ENCODE measurements at places on chromosomes 2 and 18.
A peak's percentile ranks its signal among the peaks of the same experiment; 100 is the strongest.

DNA sequence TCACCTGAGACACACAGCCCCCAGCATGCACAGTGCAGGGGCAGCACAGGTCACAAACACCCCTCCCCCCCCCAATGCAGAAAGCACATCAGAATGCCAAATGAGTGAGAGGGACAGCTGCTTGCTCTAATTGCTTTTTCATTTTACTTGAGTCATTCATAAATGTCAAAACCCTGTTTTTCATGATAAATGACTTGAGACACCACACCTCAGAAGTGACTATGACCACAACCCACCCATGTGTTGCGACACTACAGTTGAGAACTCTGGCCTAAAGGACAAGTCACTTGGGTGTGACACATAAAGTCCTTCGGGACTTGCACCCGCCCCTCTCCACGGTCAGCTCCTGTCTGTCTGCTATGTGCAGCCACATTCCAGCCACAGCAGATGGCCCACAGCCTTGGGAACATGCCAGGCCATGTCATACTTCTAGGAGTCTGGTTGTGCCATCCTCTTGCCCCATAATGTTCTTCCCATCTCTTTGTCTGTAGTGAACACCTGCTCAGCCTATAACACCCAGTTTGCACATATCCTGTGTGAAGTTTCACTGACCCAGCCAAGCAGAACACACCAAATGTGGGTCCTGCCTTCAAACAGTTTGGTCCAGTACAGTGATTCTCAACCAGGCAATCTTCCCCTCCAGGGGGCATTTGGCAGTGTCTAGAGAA, 30.2 kb upstream of the RIOK3 start:
- DNase-seq: peak; percentile 78

- DNase-seq: no peak
These were observed 3.3 kb upstream of the SRSF7 start for GRCh38 chr2:38754506-38754905.

DNA sequence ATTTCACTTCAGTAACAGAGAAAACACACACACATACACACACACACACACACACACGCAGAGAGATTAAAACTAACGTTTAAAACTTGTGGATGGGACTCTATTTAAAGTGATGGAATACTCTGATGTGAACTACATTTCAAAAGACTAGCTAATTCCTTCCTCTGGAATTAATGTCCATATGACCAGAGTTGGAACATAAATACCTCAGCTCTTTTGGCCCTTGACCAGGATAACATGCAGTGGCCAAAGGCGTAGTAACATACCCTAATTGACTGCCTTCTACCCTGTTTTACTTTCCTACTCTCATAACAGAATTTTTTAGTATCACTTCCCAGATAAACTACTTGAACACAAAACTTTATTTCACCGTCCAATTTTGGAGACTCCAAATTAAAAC, 671.3 kb upstream of the CHAC2 start:
- no peak for DNase-seq

DNA sequence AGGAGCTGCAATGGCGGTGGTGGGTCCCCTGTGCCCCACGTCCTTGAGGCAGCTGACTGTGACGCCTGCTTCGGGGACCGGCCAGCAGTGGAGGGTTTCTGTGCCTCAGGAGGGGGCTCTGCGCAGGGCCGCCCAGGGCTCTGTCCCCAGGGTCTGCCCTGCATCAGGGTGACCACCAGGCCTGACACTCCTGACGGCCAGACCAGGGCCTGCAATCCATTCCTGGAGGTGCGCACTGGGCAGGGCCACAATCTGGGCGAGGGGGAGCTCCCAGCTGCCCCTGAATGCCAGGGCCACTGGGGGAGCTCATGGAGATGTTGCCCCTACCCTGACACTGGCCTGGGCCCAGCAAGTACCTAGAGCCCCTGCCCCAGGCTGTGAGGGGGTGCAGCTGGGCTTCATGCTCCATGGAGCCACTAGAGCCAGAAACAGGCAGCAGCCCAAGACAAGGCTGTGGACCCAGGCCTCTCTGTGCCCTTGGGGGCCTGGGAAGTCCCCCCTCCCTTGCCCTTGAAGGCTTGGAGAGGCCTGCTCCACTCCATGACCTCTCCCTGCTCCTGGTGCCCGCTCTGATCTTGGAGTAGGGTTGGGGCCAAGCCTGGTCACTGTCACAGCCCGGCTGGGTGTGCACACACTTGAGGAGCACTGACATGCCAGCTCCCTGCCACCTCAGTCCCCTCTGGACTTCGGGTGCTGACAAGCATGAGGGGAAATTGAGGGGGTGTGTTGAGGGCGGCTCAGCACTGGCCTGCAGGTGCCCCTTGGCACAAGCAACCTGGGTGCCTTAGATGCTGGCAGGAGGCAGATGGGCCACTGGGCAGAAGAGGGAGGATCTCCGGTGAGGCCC, 55.9 kb downstream of the LDAH start:
- no peak for DNase-seq

DNA sequence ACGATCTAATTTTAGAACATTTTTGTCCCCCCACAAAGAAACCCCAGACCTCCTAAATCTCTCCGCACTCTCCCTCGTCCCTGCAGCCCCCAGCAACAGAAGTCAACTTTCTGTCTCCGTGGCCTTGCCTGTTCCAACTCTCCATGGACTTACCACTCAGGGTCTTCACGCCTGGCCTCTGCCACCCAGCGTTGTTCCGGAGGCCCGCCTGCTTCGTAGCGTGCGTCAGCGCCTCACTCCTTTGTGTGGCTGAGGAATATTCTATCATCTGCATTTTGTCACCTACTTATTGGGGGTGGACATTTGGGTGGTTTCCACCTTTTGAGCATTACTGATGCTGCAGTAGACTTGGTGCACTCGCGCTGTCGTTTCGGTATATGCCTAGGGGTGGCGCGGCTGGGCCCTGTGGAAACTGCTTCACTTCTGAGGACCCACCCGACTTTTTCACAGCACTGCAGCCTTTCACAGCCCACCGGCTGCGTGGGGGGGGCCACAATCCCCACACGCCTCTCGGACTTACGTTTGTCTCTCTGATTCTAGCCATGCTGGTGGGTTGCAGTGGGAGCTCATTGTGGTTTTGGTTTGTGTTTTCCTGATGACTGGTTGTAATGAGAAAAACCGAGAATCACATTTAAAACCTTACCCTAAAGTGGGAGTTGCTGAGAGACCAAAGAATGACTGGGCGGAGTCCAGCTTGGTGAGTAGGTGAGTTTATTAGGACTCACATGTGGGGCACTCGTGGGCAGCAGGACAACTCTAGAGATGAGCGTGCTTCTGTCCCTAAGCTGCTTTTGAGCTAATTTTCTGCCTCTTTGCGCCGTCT, 1.4 kb upstream of the HSBP1L1 start:
- DNase-seq: no peak

DNA sequence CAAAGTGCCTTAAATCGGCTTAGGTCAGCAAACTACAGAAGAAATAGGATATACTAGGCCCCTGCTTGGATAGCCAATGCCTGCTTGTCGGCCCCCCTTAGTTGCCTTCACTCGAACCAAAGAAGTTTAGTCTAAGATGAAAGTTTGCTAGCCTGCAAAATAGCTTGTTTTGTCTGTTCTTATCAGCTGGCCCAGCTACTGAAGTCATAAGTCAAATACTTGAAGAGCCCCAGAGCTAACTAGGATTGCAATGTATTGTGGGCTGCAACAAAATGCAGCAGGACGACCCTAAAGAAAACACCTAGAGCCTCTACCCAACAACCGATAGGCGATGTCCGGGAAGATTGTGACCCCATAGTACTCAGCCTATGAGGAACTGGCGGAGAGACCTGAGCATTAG, 183.5 kb upstream of the HS6ST1 start:
- DNase-seq: no peak

GRCh38 chr2:232600053-232600773, 33.2 kb upstream of the EFHD1 start:
- DNase-seq: no peak

DNA sequence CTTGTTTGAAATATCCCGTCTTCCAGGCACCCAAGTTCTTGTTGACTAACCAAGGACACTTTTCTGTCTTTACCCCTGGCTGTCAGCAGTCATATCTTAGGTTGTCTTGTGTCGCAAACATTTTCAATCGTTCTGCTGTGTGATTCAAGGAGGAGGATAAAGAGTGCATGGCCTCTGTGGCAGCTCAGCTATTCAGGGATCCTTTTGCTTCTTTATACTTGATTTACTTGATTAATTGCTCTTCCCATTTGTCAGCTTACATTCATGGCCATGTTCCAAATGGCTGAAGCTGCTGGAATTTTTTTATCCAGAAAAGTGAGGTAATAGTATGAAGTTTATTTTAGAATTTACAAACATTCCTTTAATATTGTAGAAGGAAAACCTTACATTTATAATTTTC, 97.3 kb upstream of the FZD5 start:
- DNase-seq: no peak

GRCh38 chr2:170501421-170502043, 213.6 kb upstream of the SP5 start:
- DNase-seq: no peak

DNA sequence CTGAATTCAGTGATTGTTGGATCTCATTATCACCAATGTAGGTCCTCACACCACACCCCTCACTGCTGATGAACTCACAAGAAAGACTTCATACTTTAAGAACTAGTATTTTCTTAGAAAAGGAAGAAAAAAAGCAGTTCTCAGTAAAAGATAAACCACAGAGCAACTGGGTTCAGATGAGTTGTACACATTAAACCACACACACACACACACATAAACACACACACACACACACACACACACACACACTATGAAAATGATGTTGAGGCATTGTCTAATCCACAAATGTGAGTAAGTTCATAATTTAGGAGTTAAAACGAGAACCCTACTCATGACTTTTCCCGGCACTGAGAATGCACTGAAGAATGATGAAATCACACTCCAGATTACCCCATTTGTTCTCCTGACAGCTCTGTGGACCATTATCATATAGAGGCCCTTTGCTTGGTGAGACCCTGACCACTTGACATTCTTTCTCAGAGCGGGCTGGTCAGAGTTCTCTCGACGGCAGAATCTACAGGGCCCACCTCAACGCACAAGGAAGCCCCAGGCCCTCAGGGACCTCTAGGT, 106.2 kb downstream of the BCL2 start:
- DNase-seq: no peak

GRCh38 chr2:62801110-62801509, 95.6 kb downstream of the EHBP1 start:
- DNase-seq: no peak

GRCh38 chr2:14750433-14750832, 117.9 kb downstream of the LRATD1 start:
- DNase-seq: no peak

DNA sequence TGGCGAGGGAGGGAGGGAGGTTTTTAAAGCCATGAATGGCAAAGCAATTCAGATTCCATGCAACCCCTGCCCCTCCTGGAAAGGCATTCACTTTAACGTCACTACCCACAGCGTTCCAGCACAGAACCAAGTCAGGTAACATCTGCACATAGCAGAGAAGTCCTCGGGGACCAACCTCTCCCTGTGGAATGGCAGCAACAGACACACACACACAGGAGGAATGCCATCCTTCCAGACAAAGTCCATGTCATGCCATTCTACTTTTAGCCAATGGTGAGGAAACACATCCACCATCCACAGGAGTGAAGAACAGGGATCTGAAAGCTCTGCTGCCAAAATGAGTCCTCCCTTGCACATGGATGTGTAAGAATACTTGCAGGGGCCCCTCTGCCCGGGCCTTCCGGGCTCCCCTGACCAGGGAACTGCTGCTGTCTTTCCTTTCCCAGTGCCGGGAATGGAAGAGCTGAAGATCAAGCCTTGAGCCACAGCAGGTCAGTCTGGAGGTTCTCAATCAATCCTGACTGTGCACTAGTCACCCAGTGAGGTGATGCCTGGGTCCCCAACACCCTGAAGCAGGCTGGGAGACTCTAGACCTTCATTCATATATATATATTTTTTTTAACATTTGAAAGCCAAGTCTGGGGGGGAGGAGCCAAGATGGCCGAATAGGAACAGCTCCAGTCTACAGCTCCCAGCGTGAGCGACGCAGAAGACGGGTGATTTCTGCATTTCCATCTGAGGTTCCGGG, 63.7 kb downstream of the UXS1 start:
- no peak for DNase-seq

DNA sequence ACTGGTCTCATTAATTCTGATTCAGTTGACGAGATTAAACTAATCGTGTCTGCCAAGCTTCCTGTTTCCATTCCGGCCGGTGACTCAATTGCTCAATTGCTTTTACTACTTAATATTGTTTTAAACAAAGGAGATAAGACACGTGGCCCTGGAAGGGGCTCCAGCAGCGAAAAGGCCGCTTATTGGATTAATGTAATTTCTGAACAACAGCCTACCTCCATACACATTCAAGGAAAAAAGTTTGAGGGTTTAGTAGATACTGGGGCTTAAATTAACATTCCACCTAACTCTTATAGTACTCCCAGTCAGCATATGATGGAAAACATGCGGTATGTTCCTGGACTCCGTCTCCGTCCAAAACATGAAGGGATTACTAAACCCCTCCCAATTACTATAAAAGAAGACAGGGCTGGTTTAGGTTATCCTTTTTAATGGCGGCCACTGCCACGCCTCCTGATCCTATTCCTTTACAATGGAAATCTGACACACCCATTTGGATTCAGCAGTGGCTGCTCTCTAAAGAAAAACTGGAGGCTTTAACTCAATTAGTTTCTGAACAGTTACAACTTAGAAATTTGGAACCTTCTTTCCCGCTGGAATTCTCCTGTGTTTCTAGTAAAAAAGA, 27.1 kb downstream of the VPS54 start:
- DNase-seq: no peak

GRCh38 chr2:117308861-117309770, 505.4 kb upstream of the DDX18 start:
- peak; percentile 19 for DNase-seq

DNA sequence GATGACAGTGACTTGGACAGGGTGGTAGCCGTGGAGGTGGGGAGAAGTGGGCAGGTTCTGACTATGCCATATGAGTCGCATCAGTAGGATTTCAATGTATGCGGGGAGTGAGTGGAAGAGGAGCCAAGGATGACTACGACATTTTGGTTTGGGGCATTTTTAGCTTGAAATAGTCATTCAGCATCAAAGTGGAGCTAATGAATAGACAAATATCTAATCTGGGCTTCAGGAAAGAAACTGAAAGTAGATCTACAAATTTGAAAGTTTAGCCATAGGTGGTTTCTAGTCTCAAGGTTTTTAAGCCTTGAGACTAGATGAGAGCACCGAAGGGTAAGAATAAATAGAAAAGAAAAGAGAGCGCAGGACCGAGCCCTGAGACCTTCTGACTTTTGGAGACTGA, 58.3 kb downstream of the FEZ2 start:
- no peak for DNase-seq

- peak; percentile 16 for DNase-seq
These were observed 14.4 kb upstream of the RAB17 start for GRCh38 chr2:237604960-237605359.

GRCh38 chr2:239919774-239920692, 105.1 kb downstream of the NDUFA10 start:
- DNase-seq: no peak

GRCh38 chr18:68056936-68057335, 540.4 kb upstream of the DSEL start:
- no peak for DNase-seq

- no peak for DNase-seq
These were observed 58.9 kb upstream of the KCNG2 start for GRCh38 chr18:79738581-79739439.

GRCh38 chr2:46252891-46253659, 44.1 kb upstream of the EPAS1 start:
- no peak for DNase-seq
